AG04449 (cell line): ENCODE measurements at places on chromosomes 12 and 14.

GRCh38 chr14:69318901-69319475, 59.0 kb downstream of the GALNT16 start:
- DNase-seq, result no peak

- no peak for DNase-seq
Observed at GRCh38 chr12:117792877-117793424, 175.8 kb downstream of the KSR2 start.

GRCh38 chr12:20985399-20985798, 145.6 kb upstream of the SLCO1B1 start:
- DNase-seq, result no peak

- DNase-seq, result no peak
Observed at GRCh38 chr14:104267895-104268294, 129.5 kb downstream of the KIF26A start.

DNA sequence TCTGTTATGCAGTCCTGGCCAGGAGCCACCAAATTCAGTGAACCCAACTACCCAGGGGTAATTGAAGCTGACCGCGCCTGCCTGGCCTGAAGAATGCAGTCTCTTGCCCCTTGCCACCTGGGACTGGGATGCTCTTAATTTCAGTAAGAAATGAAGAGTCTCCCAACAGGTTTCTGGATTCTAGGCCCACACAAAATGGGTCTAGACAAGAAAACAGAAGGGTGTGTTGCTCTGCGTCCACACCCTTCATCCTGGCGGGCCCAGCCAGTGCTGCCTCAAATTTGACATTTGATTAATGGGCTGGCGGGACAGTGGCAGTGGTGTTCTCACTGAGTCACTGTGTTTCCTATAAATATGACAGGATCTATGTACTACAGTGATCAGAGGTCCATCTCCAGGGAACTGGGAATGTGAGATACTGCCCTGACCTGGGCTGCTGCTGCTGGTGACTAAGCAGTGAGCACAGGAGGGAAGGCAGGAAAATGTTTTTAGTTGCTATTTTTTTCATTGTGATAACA, 6.5 kb downstream of the TMEM253 start:
- DNase-seq, result no peak

DNA sequence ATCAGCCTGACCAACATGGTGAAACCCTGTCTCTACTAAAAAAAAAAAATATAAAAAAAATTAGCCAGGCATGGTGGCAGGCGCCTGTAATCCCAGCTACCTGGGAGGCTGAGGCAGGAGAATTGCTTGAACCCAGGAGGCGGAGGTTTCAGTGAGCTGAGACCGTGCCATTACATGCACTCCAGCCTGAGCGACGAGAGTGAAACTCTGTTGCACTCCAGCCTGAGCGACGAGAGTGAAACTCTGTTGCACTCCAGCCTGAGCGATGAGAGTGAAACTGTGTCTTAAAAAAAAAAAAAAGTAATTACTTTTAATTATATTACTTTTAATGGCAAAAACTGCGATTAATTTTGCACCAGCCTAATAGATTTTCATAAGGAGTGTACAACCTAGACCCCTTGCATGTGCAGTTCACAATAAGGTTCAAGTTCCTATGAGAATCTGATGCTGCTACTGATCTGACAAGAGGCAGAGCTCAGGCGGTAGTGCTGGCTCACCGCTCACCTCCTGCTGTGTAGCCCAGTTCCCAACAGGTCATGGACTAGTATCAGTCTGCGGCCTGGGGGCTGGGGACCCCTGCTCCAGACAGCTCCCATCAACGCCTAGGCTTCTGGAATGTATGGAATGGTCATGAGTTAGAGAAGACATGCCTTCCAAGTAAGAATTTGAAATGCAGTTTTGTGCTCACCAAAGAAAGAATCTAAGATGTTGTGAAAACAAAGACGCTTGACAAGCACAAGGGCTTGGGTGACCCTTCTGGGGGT, 10.1 kb downstream of the LTB4R start:
- DNase-seq, result no peak

DNA sequence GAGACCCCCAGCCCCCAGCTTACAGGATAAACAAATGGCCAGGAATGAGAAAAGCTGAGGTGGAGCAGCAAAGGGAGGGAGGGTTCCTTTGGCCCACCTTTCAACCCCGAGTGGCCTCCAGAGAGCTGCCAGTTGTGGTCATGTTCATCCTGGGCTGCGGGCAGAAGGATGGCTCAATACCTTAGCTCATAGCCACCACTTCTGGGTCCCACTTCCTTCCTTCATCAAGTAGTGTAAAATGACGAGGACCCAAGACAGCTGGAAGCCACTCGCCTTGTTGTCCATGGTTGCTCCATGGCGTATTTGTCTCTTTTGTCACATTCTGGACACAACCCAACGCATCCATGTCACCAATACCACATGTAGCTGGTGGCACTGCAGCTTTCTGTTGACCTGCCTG, 24.2 kb downstream of the CRACR2A start:
- DNase-seq, result no peak

- no peak for DNase-seq
Observed at GRCh38 chr14:53391631-53392285, 238.6 kb upstream of the DDHD1 start.

DNA sequence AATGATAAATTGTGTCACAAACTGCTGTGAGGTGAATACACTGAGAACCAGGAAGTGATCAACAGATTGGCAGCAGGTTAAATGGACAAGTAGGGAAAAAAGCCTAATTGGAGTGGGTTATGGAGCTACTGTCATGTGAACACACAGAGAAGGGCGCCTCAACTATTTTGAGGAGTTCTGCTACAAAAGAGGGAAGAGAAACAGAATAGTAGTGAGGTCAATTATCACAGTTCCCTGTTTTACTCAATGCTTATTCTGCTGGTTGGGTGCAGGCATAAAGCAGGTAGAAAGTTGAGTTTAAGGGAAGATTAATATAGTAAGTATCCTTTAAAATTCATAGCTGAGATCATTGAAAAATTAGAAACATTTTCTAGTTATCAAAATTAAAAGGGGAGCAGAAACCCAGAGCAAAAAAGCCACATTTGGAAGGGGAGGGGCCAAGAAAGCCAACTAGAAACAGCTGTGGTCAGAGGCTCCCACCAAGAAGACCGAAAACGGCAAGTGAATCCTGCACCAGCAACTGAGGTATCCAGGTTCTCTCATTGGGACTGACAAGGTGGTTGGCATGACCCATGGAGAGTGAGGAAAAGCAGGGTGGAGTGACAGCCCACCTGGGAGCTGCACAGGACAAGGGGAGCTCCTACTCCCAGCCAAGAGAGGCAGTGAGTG, 105.7 kb downstream of the ZC3H14 start:
- DNase-seq, result no peak

DNA sequence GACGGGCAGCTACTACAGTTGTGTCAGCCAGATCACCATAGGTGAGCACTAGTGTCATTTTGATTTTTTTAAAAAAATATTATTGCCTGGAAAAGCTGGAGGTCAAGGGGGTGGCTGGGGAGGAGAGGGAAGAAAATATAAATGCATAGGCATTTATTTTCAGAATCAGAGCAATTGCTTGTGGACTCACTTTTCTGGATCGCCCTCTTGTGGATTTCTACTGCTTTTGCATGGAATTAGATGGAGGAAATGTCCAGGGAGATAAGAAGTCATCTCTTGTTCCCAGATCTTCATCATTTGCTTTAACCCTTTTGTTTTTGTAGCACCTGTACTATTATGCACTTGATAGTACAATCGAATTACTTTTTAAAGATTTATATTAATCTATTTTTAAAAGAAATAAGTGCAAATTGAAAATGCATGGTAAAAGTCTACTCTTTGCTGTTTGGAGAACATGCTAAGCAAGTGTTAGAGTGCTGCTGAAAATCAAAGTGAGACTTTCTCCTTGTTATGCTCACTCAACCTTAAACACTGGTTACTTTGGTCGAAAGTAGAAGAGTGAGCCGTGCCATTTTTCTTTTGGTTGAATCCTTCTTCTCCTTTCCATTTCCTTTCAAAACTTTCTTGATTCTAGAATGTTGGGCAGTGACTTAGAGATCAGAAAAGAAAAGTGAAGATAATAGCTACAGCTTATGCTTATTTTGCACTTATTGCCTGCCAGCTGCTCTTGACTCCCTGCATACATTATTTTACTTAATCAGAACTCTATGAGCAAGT, 60.6 kb upstream of the ANO4 start:
- DNase-seq, result no peak

DNA sequence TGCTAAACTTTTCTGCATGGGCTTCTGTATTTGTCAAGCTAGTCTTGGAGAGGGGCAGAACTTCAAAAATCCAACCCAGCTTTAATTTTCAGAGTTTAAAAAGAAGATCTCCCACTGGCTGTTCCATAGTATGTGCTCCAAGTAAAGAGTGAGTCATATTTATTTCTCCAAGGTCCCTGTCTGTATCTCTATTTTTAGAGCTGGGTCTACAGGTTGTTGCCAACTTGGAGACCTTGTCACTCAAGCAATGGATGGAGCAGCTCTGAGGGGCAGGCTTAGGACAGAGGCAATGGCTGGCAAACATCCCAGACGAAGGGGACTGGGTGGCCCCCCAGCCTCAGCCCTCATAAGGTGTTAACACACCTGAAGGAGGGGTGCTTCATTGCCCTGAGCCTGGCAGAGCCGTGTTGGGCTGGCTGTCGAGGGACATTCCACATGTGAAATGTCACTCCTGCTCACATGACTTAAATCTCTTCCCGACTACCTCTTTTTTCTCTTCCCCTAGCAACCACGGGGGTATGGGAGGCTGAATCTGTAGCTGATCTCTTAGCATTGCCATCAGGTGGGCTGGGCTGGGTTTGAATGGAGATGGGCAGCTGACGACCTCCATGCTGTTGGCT, 103.1 kb downstream of the SMOC1 start:
- no peak for DNase-seq

GRCh38 chr12:64351265-64351664, 39.3 kb downstream of the C12orf56 start:
- DNase-seq, result no peak

DNA sequence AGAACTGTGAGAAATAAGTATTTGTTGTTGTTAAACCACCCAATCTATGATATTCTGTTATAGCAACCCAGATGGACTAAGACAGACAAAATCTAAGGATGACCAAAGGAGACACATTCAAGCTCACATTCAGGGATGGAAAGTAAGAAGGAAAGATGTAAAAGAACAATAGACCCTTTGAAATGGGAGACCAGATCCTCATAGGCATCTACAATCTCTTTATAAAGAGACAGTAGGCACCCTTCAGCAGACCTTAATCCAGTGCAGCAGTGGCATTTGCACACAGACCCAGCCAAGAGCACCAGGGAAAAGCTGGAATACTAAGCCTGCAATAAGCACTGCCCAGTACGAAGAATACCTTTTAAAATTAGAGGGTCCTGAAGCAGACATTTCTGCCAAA, 132.7 kb downstream of the KLHL28 start:
- DNase-seq, result no peak

GRCh38 chr14:103707329-103708263, 7.7 kb downstream of the XRCC3 start:
- no peak for DNase-seq

DNA sequence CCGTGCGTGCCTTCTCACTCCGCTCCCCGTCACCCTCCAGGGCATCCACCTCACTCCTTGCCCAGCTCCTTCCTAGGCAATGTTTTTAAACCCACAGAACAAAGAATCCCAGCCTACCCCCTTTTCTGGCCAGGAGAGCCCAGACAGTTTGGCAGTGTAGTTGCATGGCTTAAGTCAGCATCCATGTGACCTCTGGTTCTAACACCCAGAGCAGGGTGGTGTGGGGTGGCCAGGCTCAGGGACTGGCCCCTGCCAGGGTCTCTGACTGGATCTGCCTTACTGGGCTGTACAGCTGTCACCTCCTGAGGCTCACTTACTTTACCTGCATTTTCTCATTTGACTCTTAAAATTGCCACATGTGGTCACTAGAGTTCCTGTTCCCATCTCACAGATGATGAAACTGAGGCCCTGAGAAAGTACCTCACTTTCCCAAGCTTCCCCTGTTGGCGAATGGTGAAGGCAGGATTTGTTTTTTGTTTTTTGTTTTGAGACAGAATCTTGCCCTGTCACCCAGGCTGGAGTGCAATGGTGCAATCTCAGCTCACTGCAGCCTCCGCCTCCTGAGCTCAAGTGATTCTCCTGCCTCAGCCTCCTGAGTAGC, 18.3 kb downstream of the SDS start:
- no peak for DNase-seq

DNA sequence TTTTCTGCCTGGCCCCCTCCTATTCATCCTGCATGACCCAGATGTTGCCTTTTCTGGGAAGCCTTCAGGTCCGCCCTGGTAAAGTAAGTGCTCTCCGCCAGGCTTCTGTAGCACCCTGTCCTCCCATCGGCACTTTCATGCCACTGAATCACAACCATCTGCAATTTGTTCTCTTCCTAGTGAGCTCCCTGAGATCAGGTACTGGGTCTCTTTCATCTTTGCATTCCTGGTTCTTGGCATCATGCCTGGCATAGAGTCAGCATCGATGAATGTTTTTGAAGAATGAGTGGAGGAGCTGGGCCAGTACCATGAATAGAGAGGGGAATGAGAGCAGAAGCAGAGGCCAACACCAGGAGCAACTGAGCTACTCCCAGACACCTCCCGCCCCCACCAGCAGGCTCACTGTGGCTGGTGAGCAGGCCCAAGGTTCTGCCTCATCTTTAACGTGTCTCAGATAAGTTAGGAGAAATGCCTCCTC, 13.1 kb downstream of the ZDHHC22 start:
- no peak for DNase-seq

DNA sequence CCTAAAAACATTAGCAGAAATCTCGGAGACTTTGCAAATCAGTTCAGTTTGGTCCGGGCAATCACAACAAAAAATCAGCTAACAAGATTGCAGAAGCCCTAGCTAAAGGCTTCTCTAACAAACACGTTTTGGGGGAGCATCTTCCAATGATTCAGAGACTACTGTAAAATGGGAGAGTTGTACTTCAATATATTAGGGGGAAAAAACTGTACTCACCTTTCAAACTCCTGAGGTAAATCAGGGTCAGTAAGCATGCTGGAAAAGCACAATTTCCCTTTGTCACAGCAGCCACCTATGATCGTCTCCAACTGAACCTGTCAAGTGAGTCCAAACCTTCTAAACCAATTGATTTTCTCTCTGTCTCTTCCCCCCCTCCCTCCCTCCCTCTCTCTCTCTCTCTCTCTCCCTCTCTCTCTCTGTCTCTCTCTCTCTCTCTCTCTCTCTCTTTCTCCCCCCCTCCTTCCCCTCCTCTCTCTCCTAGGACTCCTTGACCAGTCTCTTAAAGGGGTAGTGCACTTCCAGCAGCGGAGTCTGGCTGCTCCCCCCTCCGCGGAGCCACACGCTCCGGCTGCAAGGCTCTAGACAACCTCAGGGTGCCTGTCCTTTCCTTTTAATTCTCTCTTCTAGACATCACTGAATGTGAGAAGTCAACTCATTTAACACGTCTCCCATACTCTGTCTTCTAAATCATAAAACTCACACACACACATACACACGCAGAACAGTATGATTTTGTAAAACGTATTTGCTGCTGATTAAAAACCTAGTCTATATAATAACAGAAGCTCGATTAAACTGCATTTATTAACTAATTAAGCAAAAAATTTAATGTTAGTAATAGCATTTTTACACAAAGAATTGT, at the start of gene SOX5:
Gene SOX5 (minus strand): TSS at position 323 of the 862 bp plus-strand sequence. CDS start 69 bp downstream, at position 254.
- no peak for DNase-seq
